DMS53 (cell line): ENCODE measurements at places on chromosomes 6 and 20.

DNA sequence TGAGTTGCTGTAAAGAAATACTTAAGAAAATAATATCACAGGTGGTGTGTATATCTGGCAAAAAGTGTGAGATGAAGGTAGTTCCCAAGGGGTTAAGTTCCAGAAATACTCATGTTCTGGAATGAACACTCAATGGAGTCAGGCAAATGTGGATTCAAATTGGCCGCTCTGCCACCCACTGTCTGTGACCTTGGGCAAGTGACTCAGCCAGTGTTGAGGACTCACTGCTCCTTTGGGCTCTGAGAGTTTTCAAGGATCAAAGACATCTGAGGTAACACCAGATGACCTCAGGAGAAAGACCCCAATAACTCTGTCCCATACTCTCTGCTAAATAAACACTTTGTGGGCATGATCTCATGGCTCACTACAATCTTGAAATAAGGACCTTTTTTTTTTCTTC, 59.2 kb upstream of the EYA2 start:
- DNase-seq, result no peak

- no peak for DNase-seq
Measured at GRCh38 chr6:76592566-76592965, 520.1 kb upstream of the IMPG1 start.

GRCh38 chr6:24875534-24875901, 60.2 kb downstream of the RIPOR2 start:
- no peak for DNase-seq

DNA sequence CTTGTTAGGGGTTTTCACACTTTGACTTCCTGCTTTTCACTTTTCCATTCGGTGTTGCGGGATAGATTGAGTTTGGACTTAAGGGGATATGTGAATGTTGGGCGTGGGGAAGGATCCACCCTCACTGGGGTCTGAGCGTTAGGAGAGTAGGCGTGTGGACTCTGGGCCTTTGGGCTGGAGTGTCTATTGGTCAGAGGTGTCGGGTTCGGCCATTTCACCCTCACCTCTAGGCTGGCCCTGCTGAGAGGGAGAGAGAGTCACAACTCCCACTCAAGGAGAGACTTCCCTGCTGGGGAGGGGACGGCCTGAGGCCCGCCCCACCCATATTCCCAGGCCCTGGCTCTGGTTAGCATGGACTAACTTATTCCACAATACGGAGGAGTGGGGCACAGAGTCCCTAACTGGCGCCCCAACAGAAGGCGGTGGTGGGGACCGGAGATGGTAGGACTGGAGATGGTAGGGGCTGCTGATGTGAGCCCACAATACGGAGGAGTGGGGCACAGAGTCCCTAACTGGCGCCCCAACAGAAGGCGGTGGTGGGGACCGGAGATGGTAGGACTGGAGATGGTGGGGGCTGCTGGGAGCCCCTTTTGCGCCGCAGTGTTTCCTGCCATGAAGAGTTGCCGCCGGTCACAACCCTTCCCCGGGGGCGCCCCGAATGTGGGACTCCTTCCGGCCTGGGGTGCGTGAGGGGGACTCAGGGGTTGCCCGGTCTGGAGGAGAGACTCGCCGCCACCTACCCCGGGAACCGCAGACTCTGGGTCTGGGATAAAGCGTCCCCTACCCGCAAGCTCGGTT, 1.4 kb upstream of the PTPRA start:
- peak; percentile 27 for DNase-seq

DNA sequence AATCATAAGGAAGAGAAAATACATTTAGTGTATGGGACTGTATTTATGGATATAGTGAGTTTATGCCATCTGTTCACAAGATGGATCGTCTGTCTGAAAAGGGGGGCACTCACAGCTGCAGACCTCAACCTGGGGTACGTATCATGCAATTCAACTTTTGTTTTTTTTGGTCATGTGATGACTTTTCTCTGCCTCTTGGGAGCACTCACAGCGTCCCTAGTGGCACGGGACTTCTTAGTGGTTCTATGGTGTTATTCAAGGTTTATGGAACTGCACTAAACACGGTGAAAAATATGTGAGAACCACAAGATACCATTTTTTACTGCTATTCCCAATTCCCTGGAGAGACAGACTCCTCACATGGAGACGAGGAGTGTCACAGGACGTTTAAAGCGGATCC, 60.4 kb upstream of the MPC1 start:
- DNase-seq, result no peak
